Retinal pigment epithelial cell (primary cell): ENCODE measurements at places on chromosomes 5 and 9.

DNA sequence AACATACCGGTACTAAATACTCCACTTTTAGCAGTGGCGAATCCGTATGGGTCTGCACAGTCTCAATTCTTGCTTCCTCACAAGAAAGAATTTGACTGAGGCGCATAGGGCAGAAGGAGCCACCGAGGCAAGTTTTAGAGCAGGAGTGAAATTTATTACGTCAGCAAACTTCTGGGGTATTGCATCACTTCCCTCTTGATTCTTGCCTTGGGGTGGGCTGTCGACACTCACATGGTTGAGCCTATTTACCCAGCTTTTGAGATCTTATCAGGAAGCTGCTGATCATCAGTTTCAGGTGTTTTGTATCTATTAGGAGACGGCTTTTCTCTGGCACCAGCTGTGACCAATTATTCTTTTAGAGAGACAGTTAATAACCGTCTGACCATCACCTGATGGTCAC lies 111.5 kb upstream of the CCNH start:
- no peak for DNase-seq

DNA sequence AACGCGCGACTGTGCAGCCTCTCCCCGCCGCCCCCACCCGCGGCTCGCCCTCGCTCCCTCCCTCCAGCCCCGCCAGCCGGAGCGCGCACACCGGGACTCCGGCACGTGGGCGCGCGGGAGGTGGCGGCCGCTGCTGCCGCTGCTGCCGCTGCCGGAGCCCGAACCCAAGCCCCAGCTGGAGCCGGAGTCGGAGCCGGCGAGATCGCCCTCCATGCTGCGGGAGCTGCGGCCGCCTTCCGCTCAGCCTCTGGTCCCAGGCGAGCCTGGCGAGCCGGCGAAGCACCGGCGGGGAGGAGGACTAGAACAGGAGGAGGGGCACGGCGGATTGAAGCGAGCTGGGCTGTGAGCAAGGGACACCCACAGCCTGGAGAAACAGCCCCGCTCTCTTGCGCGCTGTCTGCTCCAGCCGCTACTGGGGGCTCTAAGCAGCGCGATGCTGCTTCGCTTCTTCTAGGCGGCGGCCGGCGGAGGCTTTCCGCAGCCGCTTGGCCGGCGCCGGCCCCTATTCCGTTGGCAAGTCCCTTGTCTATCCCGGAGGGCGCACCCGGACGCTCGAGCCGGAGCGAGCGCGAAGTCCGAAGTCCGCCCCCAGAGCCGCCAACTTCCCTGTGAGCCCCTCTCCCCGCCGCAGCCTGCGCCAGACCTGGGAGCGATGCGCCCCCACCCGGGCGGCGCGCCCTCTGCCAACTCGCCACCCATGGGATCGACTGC lies 598.7 kb upstream of the SGCD start:
- peak; percentile 25 for DNase-seq

- no peak for DNase-seq
Measured at GRCh38 chr5:133130387-133131118, 78.7 kb downstream of the HSPA4 start.

DNA sequence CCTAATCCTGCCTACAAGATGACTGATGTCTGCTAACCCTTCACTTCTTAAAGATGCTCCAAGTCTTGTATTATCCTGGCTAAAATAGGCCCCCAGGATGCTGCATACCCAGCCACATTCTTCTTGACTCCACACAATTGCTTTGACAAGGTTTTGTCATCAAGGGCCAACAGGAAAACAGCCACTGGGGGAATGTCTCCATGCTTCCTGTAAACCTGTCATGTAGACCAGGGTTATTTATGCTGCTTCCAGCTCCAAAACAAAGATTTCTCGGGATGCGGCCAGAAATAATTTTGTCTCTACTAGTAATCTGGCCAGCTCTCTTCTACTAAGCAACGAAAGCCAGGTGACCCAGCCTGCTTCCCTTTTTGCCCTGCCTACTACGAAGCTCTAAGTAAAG lies 53.8 kb downstream of the SHB start:
- DNase-seq = no peak

GRCh38 chr9:135664801-135665794 lies 2.0 kb downstream of the LCN9 start:
- DNase-seq = no peak

DNA sequence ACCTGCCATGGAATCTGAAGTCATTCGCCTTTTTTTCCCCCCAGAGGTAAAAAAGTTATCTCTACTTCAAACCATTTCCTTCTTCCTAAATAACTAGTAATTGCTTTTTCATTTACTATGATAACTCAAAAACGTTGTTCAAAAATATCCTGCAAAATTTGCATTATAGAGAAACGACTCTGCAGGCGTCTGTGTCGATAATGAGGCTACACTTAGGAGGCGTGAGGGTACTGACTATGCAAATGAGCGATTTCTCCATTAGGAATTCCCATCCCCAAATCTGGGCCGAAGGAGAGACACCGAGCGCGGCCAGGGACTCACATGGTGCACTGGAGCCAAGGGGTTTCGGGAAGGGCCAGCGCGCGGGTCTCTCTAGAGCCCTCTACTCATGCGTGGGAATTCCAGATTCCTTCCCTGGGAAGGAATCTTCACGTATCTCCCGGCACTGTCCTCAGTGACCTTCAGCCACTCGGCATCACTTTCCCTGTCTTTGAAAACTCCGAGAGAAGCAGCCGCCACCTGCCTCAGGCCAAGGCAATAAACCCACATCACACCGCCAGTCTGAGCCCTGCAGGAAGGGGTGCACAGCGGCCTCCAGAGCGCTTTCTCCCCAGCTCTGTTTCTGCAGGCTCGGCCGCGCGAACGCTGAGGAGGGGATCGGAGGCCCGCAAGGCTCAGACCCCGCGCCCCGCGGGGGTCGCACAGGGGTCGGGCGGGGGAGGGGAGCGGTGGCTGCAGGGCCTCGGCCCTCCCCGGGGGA lies 718 bp upstream of the DENND4C start:
- DNase-seq = peak; percentile 20

DNA sequence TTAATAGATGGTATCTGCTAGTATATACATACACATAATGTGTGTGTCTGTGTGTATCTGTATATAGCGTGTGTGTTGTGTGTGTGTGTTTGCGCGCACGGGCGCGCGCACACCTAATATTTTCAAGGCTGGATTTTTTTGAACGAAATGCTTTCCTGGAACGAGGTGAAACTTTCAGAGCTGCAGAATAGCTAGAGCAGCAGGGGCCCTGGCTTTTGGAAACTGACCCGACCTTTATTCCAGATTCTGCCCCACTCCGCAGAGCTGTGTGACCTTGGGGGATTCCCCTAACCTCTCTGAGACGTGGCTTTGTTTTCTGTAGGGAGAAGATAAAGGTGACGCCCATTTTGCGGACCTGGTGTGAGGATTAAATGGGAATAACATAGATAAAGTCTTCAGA lies 757 bp downstream of the FXN start:
- DNase-seq = no peak

GRCh38 chr5:132749506-132749905 lies 2.3 kb downstream of the CCNI2 start:
- no peak for DNase-seq

DNA sequence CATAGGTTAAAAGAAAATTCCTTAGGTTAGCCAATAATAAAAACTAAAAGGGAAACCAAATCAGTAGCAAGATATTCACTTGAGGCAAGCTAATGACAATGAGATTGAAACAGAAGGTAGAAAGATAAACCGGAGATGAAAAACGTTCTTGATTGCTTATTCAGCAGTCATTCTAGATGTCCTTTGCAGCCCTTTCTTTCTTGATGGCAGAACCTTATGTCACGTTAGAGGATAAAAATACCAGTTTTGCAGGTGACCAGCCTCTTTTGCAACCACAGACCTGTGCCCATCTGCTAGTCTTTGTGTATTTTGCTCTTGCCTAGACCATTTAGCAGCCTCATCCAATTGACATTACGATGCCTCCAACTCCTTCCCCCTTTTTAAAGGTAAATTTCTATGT lies 337.8 kb downstream of the DMAC1 start:
- DNase-seq = no peak

DNA sequence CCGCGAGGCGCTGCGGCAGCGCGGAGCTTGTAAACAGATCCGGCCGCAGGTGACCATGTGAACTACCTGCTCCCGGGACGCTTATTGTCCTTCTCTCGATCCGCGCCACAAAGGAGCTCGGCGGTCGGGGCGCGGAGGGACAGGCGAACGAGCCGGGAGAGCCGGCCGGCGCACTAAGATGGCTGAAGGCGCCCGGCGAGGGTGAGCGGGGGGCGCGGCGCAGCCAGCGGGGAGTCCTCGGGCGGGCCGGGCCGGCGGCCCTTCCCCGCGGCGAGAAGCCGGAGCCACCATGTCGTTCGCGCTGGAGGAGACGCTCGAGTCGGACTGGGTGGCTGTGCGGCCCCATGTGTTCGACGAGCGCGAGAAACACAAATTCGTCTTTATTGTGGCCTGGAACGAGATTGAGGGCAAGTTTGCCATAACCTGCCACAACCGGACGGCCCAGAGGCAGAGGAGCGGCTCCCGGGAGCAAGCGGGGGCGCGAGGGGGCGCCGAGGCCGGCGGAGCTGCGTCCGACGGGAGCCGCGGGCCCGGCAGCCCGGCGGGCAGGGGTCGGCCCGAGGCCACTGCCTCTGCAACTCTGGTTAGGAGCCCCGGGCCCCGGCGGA lies 535 bp downstream of the JMY start:
- DNase-seq = no peak

DNA sequence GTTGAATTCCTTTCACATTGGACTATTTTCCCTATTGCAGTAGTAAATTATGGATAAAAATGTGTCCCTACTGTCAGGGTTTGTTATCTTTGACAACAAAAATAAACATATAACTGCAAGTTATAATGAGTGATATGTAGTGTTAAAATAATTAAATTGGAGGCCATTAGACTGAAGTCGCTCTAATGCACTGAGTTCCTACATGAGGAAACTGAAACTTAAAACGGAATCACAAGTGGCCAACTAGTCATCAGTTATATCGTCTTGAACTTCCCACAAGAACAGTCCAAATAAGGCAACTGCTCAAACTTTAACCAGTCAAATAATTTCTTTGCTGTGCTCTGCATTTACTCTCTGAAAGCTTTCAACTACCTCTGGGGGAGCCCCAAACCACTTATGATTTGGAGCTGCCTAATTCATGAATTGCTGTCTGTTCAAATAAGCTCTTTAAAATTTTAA lies 2.1 kb upstream of the IFT74 start:
- DNase-seq = no peak

GRCh38 chr5:120463991-120464626 lies at the start of gene PRR16:
TSS of gene PRR16 (plus strand) at chr5:120464300.
- no peak for DNase-seq

DNA sequence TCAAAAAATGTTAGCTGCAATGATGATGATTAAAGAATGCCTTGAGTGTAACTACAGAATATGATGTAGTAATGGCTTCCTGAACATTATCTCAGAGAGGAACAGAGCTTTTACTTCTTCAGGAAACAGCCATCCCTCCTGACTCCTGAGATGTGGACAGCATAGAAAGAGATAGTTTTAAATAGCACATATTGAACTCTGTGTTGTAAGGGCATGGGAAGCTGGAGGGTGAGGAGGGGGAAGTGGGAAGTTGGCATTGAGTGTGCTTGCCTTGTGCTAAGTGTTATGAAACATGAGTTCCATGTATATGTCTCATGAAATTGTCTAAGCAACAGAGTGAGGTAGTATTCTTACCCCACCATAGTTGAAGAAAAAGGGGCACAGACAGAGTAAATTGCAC lies 161.5 kb upstream of the SLC28A3 start:
- no peak for DNase-seq

DNA sequence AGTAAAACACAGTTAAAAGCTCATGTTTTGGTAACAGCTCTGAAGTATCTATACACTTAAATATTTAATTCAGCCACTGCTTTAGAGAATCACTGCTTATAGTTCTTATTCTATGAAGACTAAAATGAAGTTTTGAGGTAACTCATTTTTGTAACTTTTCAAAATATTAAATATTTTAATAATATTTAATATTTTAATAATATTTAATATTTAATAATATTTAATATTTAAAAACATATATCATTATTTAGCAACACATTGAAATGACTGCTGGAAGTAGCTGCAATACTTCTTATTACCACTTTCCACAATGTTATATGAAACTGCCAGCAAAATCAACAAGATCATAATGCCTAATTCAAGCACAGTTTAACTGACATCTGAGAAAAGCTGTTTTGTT lies 18.7 kb upstream of the GCNT4 start:
- DNase-seq = no peak

GRCh38 chr5:89724379-89725095 lies 685.0 kb downstream of the CETN3 start:
- DNase-seq = no peak

GRCh38 chr5:125848751-125849150 lies 574.5 kb upstream of the GRAMD2B start:
- no peak for DNase-seq

DNA sequence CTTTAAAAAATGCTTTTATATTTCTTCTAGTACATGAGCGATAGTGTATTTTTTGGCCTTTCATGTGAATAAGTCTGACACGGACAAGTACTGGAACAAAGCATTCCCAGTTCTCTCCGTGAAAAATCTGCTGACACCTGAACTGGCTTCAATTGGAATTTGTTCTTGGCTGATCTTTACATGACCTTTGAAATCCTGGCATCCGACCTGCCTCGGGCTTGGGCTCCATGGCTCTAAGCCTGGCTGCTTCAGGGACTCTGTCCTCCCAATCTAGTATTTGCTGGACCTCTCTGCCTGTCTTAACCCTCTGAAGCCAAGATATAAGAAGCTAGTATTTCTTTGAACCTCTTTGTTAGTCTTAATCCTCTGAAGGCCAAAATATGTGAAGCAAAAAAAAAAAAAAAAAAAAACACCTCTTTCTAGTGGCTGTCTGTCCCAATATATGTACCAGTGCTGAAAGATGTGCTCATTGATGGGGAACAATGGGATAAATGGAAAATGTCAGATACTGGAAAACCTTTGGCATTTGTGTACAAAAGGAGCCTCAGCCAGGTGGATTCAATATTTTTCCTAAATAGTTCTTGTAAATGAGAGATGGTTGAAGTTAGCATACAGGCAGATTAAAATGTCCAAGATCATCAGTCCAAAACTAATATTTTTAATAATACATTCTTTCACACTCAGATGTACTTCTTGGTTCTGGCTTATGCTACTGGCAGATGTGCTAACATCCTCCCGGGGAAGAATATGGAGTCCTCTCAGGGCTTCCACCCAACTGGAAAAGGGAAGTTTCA lies 470.6 kb downstream of the TUSC1 start:
- DNase-seq = peak; percentile 51

GRCh38 chr9:137168904-137169856 lies 671 bp downstream of the LRRC26 start:
- DNase-seq = no peak

GRCh38 chr5:136749016-136749415 lies 383.7 kb upstream of the TRPC7 start:
- DNase-seq = no peak

GRCh38 chr5:115263078-115263380 lies 352 bp upstream of the PGGT1B start:
- DNase-seq = no peak

- DNase-seq = no peak
Measured at GRCh38 chr9:128706045-128706444, 3.7 kb downstream of the PKN3 start.

- DNase-seq = no peak
Measured at GRCh38 chr9:70510157-70510770, 95.8 kb upstream of the KLF9 start.

- no peak for DNase-seq
Measured at GRCh38 chr9:35965011-35965410, 7.1 kb upstream of the OR2S2 start.
